Activated CD4-positive, alpha-beta T cell treated with anti-CD3 and anti-CD28 coated beads for 36 hours (primary cell): ENCODE measurements at places on chromosomes 5 and 9.

DNA sequence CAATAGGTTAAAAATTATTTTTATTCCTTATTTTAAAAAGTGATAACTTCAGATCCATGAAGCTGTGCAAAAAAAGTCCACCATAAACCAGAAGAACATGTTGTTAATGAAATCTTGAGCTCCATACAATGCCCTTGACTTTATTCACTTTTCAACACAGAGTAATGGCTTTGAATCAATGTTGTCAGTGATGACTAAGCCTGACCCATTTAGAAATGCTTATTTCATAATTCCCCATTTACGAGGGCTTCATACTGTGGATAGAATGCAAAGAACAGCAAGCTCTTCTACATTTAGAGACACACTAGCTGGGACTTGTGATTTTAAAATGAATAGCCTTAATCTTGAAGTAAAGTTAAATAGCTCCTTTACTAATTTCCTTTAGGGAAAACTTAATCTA lies 25.7 kb upstream of the IL9 start:
- no peak for DNase-seq

- no peak for DNase-seq
Observed at GRCh38 chr9:134360180-134360759, 34.0 kb downstream of the RXRA start.

DNA sequence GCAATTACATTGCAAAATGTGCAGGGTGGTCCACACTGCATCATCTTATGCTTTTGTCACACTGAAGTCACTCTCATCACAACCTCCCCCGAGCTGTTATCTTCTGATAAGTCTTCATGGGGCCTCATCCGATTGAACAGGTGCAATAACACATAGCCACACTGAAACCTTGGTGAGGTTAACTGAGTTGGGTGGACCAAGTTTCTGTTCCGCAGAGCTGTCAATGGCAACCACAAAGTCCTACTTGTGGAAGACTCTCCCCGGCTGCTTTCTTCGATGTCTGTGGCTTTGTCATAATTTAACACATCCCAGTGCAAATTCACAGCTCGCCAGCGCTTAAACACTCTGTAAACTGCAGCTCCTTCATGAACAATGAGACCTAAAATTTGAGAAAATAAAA lies 112.2 kb downstream of the MARCHF11 start:
- DNase-seq, result no peak

GRCh38 chr9:122777935-122778627 lies 10.7 kb upstream of the OR5C1 start:
- no peak for DNase-seq

GRCh38 chr5:24080046-24080445 lies 564.7 kb downstream of the CDH10 start:
- no peak for DNase-seq

DNA sequence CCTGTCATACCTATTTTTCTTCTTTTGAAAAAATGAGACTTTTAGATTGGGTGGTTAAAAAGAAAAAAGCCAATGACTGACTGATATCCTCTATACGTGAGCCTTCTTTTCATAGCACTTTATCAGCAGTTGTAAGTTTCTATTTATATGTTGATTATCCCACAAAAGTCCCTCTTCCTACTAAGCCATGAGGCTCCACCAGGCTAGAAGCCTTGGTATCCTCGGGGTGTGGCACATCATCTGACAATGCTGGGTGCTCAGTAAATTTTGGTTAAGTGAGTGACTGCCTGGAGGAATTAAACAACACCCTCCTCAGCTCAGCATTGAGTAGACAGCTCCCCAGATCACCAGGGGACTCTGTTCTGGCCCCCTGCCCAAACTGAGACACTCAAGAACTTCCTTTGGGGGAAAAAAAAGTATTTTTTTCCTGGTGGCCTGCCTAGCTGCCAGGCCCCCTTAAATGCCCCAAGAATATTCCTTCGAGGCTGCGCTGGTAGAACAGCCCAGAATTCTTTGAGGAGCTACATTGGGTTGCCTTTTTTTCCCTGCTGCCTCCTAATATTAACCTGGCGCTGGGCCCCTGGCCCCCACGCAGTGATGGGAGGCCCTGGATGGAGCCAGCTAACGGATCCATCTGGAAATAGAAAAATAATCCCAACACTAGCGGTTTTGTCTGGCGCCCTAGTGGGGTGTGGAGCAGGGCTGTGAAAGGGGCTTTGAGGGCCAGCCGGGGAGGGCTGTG lies 23.4 kb upstream of the COL27A1 start:
- no peak for DNase-seq

DNA sequence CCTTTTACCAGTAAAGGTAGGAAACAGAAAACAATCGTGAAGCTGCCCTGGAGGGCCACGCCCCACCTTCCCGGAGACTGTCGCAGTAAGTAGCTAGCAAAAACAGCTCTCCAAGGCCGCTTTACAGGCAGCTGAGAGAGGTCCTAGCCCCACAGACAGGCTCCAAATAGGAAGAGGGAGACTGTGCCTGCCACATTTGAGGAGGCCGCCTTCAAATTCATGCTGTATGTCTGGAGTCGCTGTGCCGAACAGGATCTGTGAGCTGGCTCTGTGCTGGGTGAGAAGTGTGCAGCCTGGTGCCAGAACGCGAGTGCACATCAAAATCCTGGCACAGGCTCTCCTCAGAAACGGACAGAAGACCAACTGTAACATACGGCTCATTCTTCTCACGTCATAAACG lies 582.2 kb downstream of the CETN3 start:
- no peak for DNase-seq

DNA sequence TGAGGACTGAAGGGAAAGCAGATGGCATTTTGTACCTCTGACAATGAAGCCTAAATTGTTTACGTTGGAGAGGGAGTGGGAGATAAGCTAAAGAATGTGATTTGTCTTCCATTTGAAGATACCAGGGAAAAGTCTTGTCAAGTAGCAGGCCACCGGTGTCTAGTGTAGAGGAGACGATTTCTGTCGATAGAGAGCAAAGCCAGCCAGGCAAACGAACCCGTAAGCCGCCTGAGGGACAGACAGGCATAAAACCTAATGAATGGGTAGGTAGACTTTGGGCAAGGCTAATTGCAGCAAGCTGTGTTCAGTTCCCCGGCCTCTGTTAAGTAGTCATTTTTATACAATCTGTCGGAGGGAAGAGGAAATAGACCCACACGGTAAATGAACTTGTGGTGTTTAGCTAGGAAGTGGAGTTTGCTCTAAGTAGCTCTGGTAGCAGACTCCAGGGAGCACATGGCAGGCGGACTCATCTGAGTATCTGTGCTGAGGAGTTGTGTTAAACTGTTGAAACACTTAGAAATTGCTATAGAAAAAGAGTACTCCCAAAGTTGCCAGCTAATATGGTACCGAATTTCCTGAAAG lies 28.8 kb downstream of the SMARCA2 start:
- no peak for DNase-seq

DNA sequence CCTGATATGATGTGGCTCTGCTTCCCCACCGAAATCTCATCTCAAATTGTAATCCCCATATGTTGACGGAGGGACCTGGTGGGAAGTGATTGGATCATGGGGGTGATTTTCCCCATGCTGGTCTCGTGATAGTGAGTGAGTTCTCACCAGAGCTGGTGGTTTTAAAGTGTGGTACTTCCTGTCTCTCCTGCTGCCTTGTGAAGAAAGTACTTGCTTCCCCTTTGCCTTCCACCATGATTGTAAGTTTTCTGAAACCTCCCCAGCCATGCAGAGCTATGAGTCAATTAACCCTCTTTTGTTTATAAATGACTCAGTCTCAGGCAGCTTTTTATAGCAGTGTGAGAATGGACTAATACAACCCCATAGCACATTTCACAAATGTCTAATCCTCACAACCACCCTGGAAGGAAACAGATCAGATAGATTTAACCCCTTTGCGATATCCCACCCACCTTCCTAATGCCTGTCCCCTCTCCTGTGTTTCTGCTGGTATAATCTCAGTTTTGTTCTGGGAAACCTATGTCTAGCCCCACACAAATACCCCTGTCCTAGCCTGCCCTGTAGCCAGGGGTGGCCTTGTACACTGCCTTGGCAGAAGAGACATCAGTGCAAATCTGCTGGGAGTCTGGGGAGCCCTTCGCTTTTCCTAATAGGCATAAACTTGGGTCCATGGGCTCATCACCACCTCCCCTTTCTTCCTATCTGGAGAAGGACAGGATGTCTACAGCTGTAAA lies 157.0 kb upstream of the RAI14 start:
- DNase-seq, result peak; percentile 40

GRCh38 chr5:10201223-10201868 lies 48.3 kb downstream of the ATPSCKMT start:
- DNase-seq, result no peak

- no peak for DNase-seq
Observed at GRCh38 chr9:14730461-14730898, 7.9 kb upstream of the CER1 start.

GRCh38 chr9:133535306-133535877 lies 888 bp downstream of the ADAMTSL2 start:
- DNase-seq, result no peak

DNA sequence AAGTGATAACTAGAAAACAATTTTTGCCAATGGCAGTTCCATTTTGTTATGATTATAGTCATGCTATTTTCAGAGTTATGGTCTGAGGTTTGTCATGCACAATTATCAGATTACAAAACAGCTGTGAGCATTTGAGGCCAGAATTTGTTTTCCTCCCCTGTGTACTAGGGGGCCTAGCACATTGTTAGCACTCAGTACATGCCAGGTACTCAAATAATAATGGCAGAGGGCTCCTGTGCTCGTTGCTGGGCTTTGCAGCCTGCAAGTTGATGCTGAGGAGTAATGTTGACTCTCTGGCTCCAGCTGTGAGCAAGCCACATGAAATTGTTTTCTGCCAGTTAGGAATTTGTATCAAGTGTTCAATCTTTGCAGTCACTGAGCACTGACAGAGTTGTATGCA lies 6.9 kb downstream of the DNAI1 start:
- no peak for DNase-seq

GRCh38 chr9:105861972-105862371 lies 167.6 kb downstream of the TMEM38B start:
- no peak for DNase-seq

DNA sequence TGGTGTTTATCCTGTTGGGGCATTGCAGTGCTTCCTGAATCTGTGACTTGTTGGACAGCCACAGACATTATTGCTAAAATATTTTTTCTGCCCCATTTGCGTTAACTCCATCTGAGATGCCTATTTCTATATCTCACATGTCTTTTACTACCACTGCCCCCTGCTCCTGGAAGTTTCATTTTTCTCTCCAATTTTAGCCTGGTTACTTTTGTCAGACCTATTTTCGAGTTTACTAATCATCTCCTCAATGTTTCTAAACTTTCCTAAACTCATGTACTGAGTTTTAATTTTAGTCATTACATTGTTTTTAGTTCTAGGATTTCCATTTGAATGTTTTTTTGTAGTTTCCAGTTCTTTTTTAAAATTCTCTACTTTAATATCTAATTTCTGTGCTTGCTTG lies 17.6 kb downstream of the HAPLN1 start:
- no peak for DNase-seq

- DNase-seq, result no peak
Observed at GRCh38 chr5:150616506-150616905, 24.0 kb upstream of the SYNPO start.

DNA sequence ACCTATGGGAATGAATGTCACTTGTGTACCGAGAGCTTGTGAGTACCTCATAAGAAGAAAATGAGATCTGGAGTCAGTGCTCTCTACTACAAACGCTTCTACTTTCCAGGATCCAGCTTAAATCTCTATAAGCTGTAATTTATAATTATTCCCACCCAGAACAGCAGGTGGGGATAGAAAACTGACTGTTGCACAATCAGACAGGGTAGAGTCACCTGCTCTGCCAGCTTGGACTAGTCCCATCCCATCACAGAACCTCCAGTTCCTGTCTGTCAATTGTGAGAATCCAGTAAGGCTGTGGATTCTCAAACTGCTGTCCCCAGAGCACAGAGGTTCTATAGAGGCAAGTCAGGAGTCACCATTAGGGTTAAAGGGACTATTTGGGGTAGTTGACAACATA lies 2.0 kb downstream of the SPINK7 start:
- no peak for DNase-seq

DNA sequence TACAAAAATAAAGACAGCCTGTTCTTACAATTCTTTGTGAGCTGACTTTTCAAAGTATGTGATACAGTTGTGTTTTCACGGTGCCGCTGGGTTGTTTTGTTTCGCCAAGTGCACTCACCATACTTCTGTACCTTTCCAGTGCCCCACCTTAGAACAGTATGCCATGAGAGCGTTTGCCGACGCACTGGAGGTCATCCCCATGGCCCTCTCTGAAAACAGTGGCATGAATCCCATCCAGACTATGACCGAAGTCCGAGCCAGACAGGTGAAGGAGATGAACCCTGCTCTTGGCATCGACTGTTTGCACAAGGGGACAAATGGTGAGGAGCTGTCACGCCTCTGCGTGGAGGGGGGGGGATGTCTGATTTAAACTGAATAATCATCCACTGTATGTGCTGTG lies 12.9 kb downstream of the CCT5 start:
- no peak for DNase-seq

DNA sequence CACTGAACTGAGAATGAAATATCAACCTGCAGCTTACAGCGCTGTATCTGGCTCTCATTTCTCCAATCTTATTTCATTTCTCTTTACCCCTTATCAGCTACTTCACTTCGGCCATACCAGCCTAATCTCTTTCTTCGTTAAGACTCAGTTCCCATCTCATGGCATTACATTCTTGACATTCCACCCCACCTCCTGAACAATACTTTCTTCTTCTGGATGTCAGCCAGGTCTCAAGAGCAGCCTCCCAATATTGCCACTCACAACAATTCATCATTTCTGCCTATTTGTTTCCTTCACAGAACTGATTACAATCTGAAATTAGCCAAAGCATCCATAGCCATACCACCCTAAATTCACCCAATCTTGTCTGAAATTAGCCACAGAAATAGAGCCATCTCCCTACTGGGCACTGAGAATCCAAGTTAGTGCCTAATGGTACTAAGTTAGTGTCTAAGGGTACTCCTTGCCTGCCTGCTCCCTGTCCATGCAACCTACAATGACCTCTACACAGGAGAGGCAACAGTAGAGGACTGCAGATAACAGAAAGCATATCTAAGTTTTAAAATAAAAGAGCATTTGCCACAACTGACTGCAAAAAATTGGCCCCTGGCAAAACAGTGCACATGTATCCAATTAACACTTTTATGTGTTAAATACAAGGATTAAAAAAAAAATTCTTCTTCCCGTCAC lies 35.2 kb downstream of the SETX start:
- no peak for DNase-seq
